ENCODE measurements at places on chromosomes 6 and 20.

- DNase-seq: no peak
Observed at GRCh38 chr6:41639809-41640371, 1.6 kb downstream of the MDFI start.

DNA sequence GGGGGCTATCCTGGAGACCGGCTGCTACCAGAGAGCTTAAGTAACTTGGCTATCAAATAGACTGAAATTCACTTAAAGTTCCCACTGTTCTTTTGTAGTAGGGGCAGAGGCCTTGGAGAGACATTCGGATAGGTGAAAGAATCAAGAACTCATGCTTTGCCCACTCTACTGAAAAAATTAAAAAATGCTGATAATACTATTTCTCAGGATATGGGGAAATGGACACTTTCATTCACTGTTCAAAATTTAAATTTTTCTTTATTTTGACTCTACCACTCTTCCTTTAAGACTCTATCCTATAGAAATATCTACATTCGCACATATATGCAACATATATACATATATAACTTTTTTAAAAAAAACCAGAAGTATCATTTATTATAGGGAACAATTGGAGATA lies 117.8 kb upstream of the CHD6 start:
- DNase-seq: no peak

DNA sequence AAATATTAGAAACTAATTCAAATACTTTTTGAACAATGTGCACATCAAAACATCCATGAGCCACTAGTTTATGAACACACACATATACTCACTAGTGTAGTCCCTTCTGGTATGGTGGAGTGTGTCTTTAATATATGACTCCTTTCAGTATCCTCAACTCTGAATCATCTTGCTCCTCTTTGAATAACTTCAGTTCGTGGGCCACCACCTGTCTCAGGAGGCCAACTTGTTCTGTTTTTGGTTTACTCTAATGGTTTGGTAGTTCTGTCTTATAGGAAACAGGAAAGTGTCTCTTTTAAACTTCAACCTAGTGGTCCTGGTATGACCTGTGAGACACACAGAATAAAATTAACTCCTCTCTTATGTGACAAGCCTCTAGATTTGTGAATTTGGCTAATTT lies 55.6 kb downstream of the ZNF292 start:
- no peak for DNase-seq

DNA sequence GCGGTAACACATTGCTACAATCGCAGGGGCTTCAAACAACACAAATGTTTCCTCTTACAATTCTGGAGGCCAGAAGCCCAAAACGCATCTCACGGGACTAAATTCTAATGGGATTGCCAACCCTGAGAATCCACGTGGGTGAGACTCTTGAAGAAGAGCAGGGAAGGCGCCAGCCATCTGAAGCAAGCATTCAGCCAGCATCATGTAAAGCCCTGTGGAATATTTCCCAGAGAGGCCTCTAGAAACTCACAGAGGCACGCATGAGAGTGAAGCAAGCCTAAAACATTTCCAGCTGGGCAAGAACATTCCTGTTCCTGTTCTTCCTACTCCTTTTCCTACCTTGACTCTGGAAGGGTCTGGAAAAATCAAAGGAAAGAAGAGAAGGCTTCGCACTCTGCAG lies 19.6 kb upstream of the FNDC1 start:
- no peak for DNase-seq

DNA sequence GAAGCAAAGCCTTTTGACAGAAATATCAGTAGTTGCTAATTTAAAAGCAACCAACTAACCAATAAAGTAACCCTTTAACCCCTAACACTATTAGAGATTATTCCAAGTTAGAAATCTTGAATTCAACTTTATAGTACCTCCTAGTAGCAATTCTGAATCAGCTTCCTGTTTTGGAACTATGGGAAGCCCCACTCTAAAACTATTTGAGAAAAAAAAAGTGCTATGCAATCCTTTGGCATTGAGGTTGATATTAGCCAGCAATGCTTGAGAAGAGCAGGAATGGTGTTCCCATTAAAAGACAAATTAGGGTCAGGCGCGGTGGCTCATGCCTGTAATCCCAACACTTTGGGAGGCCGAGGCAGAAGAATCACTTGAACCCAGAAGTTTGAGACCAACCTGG lies 306.2 kb upstream of the ZFP64 start:
- no peak for DNase-seq

- DNase-seq: no peak
Observed at GRCh38 chr6:19086480-19086879, 699.3 kb downstream of the RNF144B start.

DNA sequence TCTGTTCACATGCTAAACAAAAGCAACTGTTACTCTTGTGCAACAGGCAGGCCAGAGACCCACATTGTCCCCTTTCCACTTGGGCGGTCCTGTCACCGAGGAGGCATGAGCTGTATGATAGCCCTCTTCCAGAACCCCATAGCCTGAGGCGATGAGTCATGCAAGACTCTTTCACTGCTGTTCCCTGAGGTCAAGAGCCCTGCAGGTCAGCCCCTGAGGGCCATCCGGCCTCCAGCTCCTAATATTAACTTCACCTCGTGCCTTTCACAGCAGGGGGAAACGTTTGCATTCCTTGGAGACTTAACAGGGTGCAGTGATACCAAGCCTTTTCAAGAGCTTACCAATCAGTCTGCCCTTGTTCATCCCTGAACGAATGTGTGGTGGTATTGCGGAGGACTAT lies 253.3 kb upstream of the ECI2 start:
- no peak for DNase-seq

DNA sequence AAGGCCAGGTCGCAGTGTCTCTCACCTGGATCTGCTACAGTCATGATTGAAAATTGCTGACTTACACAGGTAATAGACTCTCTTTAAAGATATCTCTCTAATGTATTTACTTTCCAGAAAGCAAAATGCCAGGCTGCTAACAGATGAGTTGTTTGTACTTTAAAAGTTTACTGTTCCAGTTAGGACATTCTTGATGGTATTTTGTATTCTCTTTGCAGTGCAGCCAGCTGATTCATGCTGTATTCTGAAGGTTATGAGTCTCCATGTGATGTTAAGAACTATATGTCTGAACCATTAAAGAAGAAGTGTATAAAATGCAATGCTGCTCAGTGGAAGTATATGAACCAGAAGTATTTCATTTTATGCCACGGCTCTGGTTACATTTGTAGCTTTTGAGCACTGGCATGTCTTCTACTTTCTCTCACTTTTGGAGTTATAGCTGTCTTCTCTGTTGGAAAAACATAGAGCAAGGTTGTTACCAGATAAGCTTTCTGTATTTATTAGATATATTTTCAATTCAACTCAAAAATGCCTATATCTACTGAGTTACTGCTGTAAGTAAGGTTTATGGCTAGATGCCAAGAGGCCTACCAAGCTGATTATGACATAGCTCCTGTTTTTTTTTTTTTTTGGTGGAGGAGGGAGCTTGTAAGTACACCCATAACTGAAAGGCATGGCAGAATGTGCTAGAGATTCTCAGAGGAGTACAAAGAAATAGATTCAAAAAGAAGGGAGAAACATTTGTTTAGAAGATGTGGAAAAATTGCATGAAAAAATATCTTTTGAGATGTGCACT lies 130.5 kb upstream of the MAN1A1 start:
- no peak for DNase-seq

- no peak for DNase-seq
Observed at GRCh38 chr6:119957195-119957594, 607.6 kb upstream of the MAN1A1 start.

- DNase-seq: no peak
Observed at GRCh38 chr20:24497851-24498250, 28.4 kb downstream of the SYNDIG1 start.

Measured in cortex of kidney (tissue), 1 donor.